ENCODE measurements at places on chromosomes 3 and 15. TPM values are rescaled to one million over a fixed set of nuclear protein-coding genes. Genes with fewer than 3 reads are reported as not detected.

GRCh38 chr15:93072411-93073394, 16.3 kb downstream of the RGMA start:
- DNase-seq = peak; percentile 37

GRCh38 chr3:172268425-172268824, 179.8 kb downstream of the GHSR start:
- DNase-seq = no peak

DNA sequence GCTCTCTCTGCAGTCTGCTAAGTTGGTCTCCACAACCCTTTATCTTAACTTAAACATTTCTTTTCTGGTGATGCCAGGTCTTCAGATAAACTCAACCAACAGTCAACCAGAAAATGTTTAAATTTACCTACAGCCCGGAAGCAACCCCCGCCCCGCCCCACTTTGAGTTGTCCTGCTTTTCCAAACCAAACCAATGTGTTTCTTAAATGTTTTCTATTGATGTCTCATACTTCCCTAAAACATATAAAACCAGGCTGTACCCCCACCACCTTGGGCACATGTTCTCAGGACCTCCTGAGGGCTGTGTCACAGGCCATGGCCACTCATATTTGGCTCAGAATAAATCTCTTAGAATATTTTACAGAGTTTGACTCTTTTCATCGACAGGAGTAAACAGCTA, 13.2 kb upstream of the GPR160 start:
- no peak for DNase-seq

The ISY1 gene
- 26.6 TPM for total RNA-seq

- no peak for DNase-seq
Measured at GRCh38 chr3:160851629-160852210, 95.7 kb downstream of the PPM1L start.

The CCR2 gene
- not detected for total RNA-seq

GRCh38 chr15:68364660-68365035, 67.3 kb downstream of the ITGA11 start:
- DNase-seq = no peak

- no peak for DNase-seq
Measured at GRCh38 chr15:78129751-78130287, 1.4 kb downstream of the CIB2 start.

The LIPH gene
- 6.4 TPM for total RNA-seq

The CCK gene
- total RNA-seq = not detected

- peak; percentile 81 for DNase-seq
Measured at GRCh38 chr3:134325061-134325705, 49.1 kb downstream of the AMOTL2 start.

GRCh38 chr3:138748190-138748589, 86.5 kb downstream of the PIK3CB start:
- no peak for DNase-seq

GRCh38 chr3:109059264-109059663, 58.7 kb downstream of the MORC1 start:
- no peak for DNase-seq

GRCh38 chr15:57382215-57382614, 5.9 kb downstream of the CGNL1 start:
- DNase-seq = no peak

The LRRC3B gene
- total RNA-seq = 1.6 TPM

- peak; percentile 93 for DNase-seq
Measured at GRCh38 chr15:69593981-69594966, 141.7 kb downstream of the RPLP1 start.

The GOLGA6D gene
- not detected for total RNA-seq

- no peak for DNase-seq
Measured at GRCh38 chr3:37731895-37732294, 129.8 kb upstream of the CTDSPL start.

GRCh38 chr3:11635680-11636393, 7.9 kb downstream of the VGLL4 start:
- DNase-seq = no peak

GRCh38 chr3:116338713-116339112, 106.6 kb downstream of the LSAMP start:
- DNase-seq = no peak

DNA sequence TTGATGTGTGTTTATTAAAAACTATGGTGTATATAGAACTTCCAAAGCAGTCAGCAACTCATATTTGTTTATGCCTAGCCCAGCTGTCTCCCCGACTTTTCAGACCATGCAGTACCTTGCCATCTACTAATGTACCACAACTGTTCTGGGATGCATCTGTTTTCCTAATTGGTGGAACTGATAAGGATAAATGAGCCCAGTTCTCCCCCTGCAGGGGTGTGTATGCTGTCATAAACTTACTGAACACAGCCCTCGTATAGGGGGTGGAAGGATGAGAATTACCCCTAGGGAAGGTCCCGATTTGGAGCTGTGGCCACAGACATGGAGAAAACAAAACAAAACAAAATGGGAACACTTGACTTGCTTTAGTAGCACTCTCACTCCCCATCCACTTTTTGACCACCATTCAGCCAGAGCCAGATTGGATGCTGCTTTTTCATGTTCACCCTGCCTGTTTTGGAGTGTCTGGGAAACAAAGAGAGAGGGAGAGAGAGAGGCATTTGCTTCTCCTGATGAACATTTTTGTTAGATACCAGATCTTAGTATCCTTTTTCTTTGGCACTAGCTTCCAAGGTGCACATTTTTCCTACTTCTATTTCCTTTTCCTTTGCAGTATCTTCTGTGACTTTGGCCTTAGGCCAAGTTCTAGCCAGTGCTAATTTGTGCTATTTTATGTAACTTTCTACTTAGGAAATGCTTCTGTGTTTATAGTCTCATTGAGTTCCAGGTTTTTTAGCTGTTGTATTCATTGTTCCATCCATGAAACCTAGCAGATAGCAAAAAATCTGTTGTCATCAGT, 29.1 kb downstream of the CADM2 start:
- DNase-seq = no peak

The LRTM1 gene
- total RNA-seq = not detected

DNA sequence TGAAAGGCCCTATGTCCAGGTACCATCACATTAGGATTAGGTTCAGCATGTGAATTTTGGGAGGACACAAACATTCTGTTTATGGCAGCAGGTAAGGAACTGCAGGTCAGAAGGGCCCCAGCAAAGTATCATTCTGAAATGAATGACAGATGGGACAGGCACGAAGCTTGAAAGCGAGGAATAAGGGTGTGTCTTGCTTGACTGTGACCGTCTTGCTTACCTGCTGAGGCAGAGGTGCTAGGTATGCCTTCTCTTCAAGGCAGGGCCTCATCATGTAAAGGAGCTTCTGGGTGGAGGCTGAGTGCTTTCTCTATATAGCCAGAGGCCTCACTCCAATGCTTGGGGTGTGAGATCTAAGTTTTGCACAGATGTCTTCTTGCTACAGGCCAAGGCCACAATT, 41.4 kb downstream of the TMEM108 start:
- no peak for DNase-seq

The OXTR gene
- total RNA-seq = 2.2 TPM

The KNG1 gene
- not detected for total RNA-seq

The HCLS1 gene
- 1.0 TPM for total RNA-seq

The MESP2 gene
- total RNA-seq = not detected

DNA sequence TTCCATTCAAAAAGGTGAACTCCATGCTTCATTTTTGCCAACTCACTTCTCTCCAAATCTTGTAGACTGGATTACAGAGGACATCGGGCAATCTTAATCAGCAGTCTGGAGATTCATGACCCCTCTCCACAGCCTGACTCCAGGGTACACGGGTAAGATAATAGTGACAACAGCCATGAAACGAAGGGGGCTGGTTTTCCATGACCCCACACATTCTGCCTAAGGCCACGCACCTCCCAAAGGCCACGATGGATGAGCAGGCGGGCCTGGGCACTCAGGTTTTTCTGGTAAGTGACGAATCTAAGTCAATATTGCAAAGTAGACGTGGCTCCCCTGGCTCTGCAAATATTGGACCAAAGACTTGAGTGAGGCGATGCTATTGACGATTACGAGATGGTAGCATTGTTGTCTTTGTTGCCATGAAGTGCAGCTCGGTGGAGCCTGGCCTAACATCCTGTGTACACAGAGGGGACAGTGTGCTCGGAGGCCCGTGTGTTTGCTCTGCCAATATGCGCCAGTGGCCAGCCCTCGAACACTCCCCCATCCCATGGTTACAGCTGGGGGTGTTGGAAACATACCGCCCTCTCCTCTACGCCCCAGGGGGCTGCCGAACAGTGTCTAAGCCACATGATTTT, 119.1 kb downstream of the OPA1 start:
- DNase-seq = no peak

DNA sequence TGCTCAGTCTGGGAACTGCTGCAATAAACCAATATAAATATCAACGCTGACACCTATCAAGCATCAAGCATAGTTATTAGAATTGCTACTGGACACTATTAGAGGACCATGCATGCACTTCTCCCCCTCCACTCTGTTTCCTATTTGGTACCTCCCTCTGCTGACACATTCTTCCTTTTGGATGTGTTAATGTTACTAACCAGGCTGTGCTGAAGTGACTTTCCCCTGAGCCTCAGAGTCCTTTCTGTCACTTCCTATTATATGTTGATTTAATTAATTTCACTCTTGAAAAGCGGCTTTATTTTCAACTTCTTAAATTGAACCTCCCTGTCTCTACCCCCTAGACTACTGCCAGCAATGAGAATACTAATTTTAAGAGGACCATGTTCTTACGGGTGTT, 379.1 kb downstream of the MCTP2 start:
- no peak for DNase-seq

DNA sequence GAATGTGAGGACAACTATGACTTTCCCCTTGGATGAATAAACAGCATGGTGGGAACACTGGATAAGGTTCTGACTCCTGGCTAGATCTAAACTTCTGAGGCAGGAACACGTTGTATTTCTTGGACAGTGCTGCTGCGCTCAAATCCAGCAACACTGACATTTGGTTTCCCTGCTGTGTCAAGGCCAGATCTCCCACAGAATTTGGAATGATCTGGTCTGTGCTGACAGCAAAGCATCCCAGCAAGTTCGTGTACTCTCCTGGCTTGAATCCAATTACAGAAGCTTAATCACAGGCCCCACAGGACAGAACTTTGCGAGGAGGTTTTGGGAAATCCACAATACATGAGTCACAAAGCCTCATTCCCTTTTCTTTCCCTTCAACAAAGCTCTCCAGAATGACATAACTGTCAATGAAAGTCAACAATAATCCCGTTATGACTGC, 92.5 kb downstream of the ADAMTS9 start:
- peak; percentile 90 for DNase-seq

The CRYGS gene
- 2.1 TPM for total RNA-seq

- no peak for DNase-seq
Measured at GRCh38 chr3:172261054-172261453, 187.2 kb downstream of the GHSR start.

DNA sequence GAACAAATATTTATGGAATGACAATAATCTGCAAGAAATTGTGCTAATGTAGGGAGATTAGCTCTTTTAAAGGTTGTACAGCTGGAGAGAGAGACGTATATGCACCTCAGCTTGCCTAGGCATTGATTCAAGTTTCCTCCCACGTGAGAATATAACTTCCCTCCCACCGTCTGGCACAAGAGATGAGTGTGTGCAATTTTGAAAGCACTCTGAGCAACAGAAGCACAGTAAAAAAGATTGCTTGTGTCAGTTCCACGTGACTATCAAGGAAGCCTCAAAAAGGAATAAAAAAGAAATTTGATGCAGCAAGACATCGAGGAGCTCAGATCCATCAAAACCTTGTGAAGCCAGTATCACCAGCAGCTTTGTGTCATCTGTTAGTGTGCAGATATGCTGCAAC, 435.3 kb downstream of the TUSC7 start:
- peak; percentile 19 for DNase-seq

- DNase-seq = no peak
Measured at GRCh38 chr15:64137226-64137833, 14.2 kb upstream of the SNX22 start.
